Urinary bladder (tissue), 4 donors: ENCODE measurements at places on chromosomes 5 and 9. TPM values are rescaled to one million over a fixed set of nuclear protein-coding genes. Genes with fewer than 3 reads are reported as not detected.

GRCh38 chr5:141363952-141364660, at the start of gene PCDHGA5:
PCDHGA5 (plus strand) TSS chr5:141364162; CDS start chr5:141364331, 169 bp downstream.
- no peak for DNase-seq

GRCh38 chr9:126558051-126558665, 55.6 kb upstream of the LMX1B start:
- DNase-seq, result no peak

- no peak for DNase-seq
Observed at GRCh38 chr5:124887223-124887622, 140.8 kb upstream of the ZNF608 start.

GRCh38 chr5:173839117-173839713, 48.9 kb upstream of the CPEB4 start:
- no peak for DNase-seq

Gene ROR2
- total RNA-seq, result 28.2 TPM

Gene PTGES
- 18.0 TPM for total RNA-seq

- DNase-seq, result no peak
Observed at GRCh38 chr5:16727755-16728325, 111.0 kb upstream of the RETREG1 start.

DNA sequence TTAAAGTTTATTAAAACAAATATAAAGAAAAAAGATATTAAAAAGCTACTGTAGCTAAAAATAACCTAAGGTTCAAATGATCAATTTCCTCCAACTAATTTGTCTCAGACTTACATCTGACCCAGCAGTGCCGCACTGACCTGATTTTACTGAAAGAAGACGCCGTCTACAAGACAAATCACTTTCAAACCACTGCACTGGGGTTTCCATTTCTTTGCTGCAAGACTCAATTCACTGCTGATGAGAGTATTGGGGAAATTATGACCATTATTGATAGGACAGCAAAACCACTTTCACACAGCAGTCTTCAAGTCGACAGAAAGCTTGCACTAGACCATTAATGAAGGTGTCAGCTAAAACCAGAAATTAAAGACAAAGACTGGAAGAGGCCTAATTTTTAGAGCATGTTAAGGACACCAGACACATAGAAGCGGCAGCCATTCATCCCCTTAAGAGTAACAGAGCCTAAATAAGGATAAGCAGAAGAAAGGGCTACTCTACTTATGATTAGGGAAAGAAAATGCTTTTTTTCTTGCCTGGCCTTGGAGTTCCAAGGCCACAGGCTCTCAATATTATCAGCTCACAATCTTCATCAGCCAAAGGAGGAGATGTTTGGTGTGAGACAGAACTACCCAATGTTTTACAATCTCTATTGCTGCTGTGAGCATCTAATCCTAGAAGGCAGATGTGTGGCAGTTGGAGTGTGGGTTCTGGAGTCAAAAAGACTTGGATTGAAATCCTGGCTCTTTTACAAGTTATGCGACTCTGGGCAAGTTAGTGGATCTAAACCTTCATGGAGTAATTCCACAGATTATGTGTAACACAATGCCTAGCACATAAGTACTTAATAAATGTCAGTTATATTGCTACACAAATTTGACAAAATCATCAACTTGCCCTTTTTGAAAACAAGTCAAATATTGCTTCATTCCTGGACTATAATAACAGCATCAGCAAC, 190.7 kb downstream of the MAPKAP1 start:
- DNase-seq, result no peak

Gene IL13
- total RNA-seq, result not detected

DNA sequence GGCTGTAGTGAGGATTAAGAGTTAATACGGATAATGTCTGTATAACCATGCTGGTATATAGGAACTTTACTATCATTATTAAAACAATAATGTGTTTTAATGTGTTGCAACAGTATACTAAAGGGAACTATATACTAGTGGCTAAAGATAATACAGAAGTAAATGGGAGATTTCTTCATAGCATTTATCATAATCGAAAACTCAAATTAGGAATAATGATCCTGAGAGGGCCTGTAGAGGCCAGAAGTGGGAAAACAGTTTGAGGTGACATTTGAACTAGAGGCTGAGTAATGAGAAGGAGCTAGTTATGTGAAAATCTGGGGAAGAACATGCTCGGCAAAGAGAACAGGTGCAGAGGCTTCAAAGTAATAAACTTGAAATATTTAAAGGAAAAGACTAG, 2.9 kb downstream of the TCERG1 start:
- no peak for DNase-seq

DNA sequence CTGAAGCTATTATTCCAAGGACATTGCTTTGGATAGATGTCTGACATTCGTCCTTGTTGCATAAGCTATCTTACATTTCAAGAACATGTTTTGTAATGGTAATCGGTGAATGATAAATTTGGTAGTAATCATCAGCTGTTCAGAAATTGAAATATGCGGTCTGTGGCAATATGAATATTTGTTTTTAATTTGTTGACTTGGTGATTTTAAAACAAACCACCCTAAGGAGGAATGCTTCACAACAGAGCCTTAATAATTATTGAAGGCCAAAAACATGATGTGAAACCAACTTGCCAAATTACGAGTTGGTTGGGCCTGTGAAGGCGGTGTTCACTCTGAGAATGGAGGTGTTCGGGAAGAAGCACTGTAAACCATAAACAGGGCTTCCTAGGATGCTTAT, 149.7 kb upstream of the TUT7 start:
- DNase-seq, result no peak

DNA sequence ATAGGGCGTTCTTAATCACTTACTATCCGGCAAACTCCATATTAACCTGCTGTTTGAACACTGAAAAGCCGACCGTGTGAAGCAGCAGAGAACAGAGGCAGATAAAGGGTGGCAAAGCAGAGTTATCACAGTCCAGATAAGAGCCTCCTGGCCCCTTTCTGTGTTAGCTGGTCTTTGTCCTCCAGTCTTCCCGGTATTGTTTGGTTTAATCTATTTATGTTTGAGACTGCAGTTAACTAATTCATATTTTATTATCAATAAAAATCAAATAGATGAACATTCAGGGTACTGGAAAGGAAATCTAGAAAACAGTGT, 6.0 kb upstream of the HTR4 start:
- no peak for DNase-seq

DNA sequence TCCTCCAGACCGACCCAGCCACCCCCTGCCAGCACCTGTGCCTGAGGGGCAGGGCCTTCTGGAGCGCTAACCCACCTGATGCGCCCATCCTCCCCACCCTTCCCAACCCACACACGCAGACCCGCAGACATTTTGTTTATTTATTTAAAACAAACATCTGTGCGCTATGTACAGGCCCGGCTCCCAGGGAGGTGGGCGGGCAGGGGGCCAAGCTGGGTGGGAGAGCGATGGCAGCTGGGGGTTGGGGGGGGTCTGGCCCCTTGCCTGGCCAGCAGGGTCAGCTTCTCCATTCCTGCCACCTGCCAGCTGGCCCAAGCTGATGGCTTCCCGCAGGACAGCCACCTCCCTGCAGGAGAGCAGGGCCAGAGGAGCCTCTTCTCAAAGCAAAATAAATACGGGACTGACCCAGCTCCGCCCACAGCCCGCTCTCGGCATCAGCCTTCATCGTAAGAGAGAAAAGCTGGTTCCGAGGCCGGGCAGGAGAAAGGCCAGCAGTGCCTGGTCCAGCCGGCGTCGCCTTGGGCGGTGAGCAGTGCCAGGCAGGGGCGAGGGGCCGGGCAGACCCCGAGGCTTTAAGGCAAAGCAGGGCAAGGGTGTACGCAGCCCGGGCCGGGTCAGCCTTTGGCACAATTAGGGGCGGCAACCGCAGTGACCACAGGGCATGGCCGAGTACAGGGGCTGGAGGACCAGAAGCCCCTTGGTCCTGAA, 10.9 kb upstream of the CLIC3 start:
- DNase-seq, result no peak

Gene GABRA6
- not detected for total RNA-seq

Gene HTR4
- 0.26 TPM for total RNA-seq

DNA sequence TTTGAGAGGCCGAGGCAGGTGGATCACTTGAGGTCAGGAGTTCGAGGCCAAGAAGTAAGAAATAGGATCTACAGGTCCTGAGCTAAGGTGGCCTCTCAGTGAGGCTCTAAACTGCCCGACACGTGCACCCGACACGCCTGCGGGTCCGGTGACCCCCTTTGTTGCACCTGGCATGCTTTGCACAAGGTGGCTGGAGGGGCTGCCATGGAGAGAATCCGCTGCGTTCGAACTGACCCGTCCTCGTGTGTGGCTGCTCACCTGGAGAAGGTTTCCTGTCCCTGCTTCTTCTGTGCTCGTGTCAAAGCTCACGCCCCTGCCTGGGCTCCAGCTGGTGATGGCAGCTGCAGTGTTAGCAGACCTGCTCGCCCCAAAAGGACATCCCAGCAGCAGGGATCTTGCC, 5.7 kb upstream of the OLFM1 start:
- DNase-seq, result no peak

Gene SPINK7
- not detected for total RNA-seq

Gene HARS1
- total RNA-seq, result 31.9 TPM

Gene ATP6V1G1
- total RNA-seq, result 127 TPM

DNA sequence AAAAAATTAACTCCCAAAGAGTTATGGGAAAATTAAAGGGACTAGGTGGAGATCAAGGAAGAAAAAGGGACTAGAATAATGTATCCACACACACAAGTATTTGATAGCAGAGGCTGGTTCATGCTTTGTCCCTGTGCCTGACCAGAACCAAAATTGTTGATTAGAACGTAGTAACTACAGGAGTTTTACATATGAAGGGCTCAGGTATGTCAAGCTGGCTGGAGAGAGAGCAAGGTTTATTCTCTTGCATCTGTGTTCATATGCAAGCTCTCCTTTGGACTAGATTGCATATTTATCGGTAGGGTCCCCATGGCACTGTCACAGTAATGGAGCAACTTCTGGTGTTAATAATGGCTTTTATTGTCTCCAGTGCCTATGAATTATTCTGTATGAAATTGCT, 239.9 kb upstream of the TRPM3 start:
- DNase-seq, result no peak

DNA sequence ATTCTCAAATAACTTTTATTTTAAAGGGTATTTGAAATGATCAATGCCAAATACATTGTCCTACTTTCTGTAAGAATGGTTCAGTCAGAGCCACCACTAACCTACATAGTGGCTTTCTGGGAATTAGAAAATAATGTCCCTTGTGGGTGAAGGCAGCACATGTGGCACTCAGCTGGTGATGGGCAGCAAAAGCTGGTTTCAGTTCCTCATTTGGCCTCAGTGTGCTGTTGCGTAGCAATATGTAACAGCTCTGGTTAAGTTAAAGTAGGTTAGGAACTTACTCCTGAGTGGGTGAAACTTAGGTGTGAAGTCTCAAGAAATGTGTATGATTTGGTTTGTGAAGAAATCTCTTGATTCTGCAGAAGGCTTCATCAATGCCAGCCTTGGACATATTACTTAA, 99.6 kb upstream of the SPEF2 start:
- DNase-seq, result no peak

DNA sequence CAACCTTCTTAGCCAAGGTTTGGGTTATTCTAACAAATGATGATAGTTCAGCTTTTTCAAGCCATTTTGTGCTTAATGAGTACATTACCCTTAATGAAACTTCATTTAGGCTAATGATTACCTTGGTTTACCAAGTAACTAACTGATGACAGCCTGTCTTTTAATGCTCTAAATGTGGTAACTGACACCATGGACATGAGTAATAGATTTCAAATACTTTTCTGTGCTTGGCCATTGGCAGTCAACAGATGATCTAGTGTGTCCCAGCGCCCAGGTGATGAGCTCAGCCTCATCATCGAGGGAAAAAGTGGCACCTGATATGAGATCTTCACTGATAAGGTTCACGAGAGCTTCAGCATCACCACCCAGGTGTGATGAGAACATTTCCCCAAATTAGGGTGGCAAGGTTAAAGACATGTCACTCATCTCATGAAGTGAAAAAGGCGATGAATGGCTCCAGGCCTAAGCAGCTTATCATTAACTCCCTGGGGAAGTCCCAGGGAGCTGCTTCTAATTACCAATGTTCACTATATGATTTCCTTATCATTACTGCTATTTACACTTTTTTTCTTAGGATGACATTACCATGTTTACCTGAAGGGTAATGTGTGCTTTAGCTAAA, 296.0 kb downstream of the SPOCK1 start:
- no peak for DNase-seq

- DNase-seq, result no peak
Observed at GRCh38 chr5:176170084-176170483, 68.1 kb upstream of the SIMC1 start.

Gene IL33
- total RNA-seq, result 123 TPM

Gene SLF1
- total RNA-seq, result 27.3 TPM

Gene MAST4
- 69.1 TPM for total RNA-seq

Gene CFAP157
- not detected for total RNA-seq

GRCh38 chr9:93061791-93062763, 3.6 kb downstream of the SUSD3 start:
- no peak for DNase-seq

Gene ASS1
- total RNA-seq, result 59.5 TPM

DNA sequence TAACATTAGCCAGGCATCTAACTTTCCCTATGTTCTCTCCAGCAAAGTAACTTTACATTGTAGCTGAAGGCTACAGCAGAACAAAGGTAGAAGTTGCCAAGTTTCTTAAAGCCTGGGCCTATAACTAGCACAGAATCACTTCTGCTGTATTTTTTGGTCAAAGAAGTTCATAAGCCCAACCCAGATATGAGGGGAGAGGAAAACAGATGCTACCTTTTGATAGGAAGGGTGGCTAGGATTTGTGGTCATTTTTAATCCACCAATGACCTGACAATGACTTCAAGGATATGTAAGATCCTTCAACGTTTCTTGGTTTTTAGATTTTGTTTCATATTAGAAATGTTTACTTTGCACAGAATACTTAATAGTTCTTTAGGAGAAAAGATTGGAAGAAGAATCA, 64.2 kb upstream of the RANBP3L start:
- no peak for DNase-seq

GRCh38 chr5:139383275-139383992, at the start of gene SLC23A1:
SLC23A1 (minus strand) TSS chr5:139383297; CDS start chr5:139383253, 44 bp downstream.
- no peak for DNase-seq

Gene ZNF366
- total RNA-seq, result 2.9 TPM

Gene ZNG1C
- total RNA-seq, result 44.4 TPM

GRCh38 chr5:136957428-136957827, 541.7 kb downstream of the SPOCK1 start:
- no peak for DNase-seq

Gene IFNA13
- total RNA-seq, result not detected

DNA sequence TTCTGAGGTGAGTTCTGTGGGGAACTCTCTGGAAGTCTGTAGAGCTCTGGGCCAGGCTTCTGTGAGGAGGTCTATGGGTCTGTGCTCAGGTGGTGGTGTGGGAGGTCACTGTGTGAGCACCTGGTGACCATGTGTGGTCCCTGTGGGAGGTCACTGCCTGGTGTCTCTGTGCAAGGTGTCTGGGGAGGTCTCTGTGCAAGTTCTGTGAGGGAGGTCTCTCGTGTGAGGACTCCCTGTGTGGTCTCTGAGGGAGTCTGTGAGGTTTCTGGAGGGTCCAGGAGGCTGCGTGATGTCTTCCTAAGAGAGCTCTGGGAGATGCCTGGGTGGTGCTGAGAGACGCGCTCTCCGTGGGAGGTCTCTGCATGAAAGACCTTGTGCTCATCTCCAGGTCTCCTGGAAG, 6.0 kb upstream of the SPATA31E1 start:
- no peak for DNase-seq

Gene OTP
- total RNA-seq, result not detected

Gene CYLC2
- not detected for total RNA-seq

- no peak for DNase-seq
Observed at GRCh38 chr5:151062405-151063141, 18.3 kb downstream of the TNIP1 start.

- DNase-seq, result no peak
Observed at GRCh38 chr5:160274483-160274931, 37.9 kb downstream of the CCNJL start.

GRCh38 chr5:149878371-149878770, 66.2 kb downstream of the PDE6A start:
- DNase-seq, result no peak
